ENCODE measurements at places on chromosomes 7 and 10.

DNA sequence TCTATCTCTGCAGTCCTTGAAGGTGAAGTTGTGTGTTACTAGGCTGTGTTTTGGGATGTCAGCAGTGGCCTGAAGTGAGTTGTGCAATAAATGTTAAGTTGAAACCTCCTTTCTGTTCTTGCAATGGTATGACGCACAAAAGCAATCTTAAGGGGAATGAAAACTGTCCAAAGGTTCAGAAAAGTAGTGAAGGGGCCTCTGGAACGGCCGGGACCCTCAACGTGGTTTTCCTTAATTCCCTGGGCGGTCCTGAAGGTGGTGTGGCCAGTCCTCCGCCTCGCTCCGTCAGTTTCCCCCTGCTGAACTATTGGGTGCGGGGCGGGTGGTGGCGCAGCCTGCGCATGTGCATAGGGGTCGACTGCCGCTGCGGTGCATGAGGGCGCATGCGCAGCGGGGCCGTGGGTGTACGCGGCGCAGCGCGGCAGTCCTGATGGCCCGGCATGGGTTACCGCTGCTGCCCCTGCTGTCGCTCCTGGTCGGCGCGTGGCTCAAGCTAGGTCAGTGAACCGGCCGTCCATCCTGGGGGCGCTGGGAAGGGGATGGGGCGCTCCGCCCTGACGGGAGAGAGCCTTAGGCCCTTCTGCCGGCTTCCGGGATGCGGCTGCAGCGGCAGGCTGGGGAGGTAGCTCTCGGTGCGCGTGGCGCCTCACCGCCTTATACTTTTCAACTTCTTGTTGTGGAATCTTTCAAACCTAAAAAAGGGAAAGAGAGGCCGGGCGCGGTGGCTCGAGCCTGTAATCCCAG is at the start of gene SUMF2:
SUMF2 (plus strand) TSS at position 405 of the 744 bp plus-strand sequence; CDS start at position 431, 26 bp downstream.
- DNase-seq, result peak; percentile 90

GRCh38 chr7:79176859-79177477 is 276.5 kb downstream of the MAGI2 start:
- peak; percentile 34 for DNase-seq

DNA sequence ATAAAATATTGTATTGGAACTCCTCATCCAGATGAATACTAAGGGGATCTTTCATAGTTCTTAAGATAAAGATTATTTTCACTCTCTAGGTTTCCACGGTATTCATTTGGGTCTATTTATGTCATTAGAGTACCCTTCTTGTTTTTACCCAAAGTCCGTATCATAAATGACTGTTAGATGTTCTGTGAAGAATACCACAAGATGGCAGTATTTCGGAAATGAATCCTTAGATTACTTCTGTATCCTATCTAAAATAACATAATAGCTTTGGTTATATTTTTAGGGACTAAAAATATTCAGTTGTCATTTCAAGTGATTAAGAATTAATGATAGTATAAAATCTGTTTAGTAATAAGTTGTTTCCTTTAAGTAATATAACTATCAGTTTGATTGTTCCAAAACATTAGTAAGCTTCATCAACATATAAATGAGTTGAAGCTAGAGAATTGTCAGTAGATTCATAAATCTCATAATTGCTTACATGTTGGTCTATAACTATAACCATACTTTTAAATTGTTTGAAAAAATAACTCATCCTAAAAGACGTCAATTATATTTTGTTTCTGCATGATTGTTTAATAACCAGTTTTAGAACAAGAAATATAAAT is 337.5 kb upstream of the KCND2 start:
- peak; percentile 26 for DNase-seq

- DNase-seq, result peak; percentile 38
These were observed 96.8 kb upstream of the PCBD1 start for GRCh38 chr10:70984986-70985722.

DNA sequence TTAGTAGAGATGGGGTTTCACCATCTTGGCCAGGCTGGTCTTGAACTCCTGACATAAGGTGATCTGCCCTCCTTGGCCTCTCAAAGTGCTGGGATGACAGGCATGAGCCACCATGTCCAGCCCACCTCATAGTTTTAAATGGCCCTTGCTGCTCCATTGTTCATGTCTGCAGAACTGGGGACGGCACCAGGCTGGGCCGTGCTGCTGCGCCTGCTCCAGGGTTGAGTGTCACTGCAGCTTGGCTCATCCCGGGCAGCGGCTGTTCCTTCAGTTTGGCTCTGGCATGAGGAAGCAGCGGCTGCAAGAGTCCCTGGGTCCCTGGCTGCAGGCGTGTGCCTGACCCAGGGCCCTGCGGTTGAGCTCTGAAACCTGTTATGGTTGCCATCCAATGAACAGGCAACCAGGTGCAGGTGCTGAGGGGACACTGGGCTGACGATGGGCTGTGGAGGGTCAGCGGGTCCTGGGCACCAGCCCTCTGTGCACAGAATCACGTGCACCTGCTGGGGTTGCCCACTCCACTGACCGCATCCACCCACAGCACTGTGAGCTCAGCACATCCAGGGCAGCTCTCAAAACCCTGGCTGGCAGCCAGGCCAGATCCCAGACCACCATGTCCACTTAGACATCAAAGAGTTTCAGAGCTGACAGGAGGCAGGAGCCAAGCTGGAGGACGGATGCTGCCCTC is 70.2 kb upstream of the PPP2R2D start:
- no peak for DNase-seq

DNA sequence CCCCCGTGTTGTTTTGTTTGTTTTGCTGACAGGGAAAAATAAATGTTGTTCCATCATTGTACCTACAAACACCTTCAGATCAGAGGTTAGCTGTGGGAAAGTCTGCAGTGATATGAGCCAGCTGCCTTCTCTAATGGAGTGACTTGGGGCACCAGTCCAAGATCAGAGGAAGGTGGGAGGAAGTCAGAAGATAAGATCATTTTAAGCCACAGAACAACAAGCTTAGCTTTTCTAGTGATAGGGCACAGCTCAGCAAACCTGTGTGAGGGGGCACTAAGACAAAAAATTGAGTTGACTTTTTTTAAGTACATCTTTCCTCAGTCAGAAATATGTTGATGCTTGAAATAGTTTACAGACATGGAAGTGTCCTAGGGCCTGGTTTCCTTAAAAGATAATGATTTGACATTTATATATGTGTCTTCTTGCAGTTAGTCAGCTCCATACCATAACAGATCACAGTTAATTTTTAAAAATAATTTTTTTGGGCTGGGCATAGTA is 240.3 kb upstream of the KAT6B start:
- no peak for DNase-seq

DNA sequence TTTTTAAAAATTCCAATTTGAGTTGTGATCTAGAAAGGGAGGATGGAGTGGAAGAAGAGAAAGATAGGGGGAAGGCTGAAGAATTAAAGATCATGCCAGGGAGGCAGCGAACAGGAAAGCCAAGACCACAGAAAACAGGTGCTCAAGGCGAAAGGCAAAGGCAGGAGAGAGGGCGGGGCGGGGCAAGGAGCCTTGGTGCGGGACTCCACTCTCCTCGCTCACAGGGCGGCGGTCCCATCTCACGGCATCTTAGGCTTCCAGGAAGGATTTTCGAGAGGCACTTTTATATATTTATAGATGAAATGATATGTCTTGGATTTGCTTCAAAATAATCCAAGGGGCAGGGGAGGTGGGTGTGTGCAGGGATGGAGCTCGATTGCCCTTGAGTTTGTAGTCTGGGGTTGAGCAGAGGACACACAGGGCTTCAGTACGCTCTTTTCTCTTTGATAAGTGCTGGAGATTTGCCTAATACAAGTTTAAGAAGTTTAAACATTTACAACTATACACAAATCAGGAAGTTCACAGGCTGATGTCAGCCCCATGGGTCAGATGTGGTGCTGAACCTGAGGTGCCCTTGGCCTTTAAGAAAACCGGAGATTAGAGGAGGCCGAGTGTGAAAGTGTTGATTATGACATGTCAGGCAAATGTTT is 161.1 kb downstream of the PRKAG2 start:
- no peak for DNase-seq

DNA sequence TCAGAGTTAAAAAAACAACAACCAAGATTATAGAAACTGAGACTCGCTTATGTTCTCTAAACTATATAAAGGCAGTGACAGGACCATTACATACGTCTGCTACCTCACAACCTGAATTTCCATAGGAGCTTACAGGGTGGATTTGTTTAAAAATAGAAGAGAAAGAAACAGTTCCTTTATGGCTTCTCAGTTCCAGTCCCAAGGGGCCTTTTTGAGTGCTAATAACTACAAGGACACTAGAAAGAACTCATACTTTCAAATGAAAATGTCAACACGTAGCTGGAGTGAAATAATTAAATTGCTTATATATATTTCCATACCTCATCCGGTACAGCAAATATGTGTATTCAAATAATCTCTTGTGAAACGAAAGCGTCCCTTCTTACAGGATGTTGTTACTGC is 19.7 kb downstream of the TSPAN12 start:
- no peak for DNase-seq

GRCh38 chr7:137717811-137718271 is 128.9 kb downstream of the DGKI start:
- DNase-seq, result no peak

GRCh38 chr10:118818621-118819221 is 64.0 kb upstream of the CACUL1 start:
- no peak for DNase-seq

- no peak for DNase-seq
These were observed 26.0 kb downstream of the CRHR2 start for GRCh38 chr7:30656006-30656957.

DNA sequence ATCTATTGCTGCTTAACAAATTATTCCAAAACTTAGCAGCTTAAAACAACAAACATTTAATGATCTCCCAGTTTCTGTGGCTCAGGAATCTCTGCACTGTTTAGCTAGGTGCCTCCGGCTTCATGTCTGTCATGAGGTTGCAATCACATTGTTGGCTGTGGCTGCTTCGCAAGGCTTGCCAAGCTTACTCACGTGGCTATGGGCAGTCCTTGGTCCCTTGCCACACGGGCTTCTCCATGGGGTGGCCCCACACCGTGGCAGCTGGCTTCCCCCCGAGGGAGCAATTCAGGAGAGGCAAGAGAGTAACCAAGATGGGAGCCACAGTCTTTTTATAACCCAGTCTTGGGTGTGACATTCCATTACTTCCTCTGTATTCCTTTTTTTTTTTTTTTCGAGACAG is 67.4 kb downstream of the NEURL1 start:
- DNase-seq, result no peak

DNA sequence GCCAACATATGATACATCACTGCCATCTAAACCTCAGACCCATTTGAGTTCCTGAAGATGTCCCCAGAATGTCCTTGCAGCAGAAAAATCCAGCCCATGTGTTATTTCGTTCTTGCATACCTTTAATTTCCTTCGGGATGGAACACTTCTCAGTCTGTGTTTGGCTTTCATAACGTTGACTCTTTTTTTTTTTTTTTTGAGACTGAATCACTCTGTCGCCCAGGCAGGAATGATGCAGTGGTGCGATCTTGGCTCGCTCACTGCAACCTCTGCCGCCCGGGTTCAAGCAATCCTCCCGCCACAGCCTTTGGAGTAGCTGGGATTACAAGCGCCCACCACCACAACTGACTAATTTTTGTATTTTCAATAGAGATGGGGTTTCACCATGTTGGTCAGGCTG is 148.8 kb upstream of the TNRC18 start:
- DNase-seq, result no peak

DNA sequence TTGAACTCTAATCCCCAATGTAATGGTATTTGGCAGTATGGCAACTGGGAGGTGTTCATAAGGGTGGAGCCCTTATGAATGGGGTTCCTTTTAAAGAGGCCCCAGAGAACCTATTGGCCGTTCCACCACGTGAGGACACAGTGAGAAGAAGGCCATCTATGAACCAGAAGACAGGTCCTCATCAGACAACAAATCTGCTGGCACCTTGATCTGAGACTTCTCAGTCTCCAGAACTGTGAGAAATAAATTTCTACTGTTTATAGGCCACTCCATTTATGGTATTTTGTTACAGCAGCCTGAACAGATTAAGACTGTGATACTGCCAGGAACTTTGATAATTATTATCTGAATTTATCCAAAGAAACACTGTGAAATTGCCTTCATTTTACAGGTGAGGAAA is 132.3 kb downstream of the GLI3 start:
- no peak for DNase-seq

GRCh38 chr10:52965509-52965908 is 192.9 kb upstream of the MBL2 start:
- no peak for DNase-seq

- no peak for DNase-seq
These were observed 336.6 kb upstream of the MKI67 start for GRCh38 chr10:128462844-128463243.

GRCh38 chr10:110610308-110610774 is 33.8 kb upstream of the RBM20 start:
- DNase-seq, result peak; percentile 74

GRCh38 chr7:30616318-30616717 is 21.6 kb downstream of the GARS1 start:
- no peak for DNase-seq

DNA sequence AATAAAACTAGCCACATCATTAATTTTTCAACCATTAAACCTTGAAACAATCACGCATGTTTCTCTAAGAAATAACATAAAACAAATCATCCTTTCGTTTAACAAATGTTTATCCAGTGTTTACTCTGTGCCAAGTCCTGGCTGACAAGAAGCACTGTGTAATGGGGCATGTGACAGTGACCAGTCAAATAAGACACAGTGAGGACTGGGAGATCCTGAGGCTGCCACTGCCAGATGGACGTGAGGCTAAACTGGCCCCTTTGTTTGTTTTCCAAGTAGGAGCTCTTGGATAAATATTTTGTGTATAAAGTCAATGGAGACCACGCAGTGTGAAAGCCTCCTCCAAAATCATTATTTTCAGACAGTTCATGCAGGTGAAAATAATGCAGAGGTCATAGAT is 626.2 kb downstream of the SUGCT start:
- DNase-seq, result no peak
